ENCODE measurements at places on chromosomes 13 and 19. TPM values are rescaled to one million over a fixed set of nuclear protein-coding genes. Genes with fewer than 3 reads are reported as not detected.

Gene MZT1
- total RNA-seq, result 26.9 TPM

DNA sequence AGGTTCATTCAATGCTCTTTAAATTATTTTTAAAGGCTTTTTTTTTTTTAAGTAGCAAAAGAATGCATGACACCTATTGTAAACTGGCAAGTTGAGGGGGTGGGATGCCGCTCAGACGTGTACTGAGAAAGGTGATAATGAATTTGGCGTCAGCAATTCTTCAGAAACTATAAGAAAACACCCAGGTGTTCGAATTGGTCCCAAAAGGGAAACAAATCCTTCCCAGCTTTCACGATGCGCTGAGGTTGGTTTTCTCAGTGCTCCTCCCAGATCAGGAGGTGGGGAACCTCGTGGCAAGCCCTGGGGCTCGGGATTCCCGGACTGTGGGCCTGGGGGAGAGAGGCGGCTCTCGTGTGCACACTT lies 543 bp upstream of the FAM124A start:
- no peak for DNase-seq
- H3K27ac ChIP-seq, result no peak overlapping the region
- H3K27me3 ChIP-seq, result peaks cover 28% of the 10 kb centered on the region
- no peaks in the 10 kb centered on the region for H3K36me3 ChIP-seq

GRCh38 chr13:41428155-41428554 lies 29.2 kb upstream of the RGCC start:
- H3K27me3 ChIP-seq, result peaks cover 9% of the 10 kb centered on the region
- no peak overlapping the region for H3K4me3 ChIP-seq
- peaks cover 7% of the 10 kb centered on the region for H3K4me1 ChIP-seq
- no peak overlapping the region for H3K27ac ChIP-seq
- no peak for DNase-seq

DNA sequence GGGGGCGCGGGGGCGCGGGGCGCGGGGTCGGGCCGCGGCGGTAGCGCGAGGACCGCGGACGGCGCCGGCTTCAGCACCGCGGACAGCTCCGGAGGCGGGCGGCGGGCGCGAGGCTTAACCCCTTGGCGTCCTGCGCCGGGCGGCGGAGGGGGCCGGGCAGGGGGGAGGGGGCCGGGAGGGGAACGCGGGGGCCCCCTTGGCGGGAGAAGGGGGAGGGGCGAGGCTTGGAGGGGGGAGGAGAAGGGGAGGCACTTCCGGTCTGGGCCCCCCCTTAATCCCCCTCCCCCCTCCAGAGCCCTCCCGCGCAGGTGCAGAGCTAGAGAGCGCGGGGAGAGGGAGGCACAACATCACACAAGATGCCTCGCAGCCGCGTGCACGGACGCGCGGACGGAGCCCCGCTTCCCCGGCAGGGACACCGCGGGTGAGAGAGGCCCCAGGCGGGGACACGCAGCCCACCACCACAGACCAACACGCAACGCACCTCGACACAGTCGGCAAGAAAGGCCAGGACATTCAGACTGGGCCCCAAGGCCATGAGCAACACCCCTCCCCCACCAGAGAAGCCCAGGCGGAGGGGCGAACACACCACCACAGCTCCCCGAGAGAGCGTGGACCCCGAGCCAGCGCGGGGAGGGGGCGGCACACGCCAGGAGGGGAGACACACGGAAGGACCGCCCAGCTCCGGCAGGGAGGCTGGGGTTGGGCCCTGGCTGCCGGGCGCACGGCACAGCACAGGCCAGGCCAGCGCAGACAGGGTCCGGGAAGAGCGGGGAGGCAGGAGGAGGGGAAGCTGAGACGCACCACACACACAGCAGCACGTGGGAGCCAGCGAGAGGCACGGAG lies 24.1 kb downstream of the SHANK1 start:
- no peaks in the 10 kb centered on the region for H3K4me1 ChIP-seq
- peaks cover 22% of the 10 kb centered on the region for H3K27me3 ChIP-seq
- DNase-seq, result no peak
- no peak overlapping the region for H3K4me3 ChIP-seq
- H3K27ac ChIP-seq, result no peak overlapping the region

GRCh38 chr13:46598140-46598819 lies 45.3 kb downstream of the LRCH1 start:
- H3K27ac ChIP-seq, result no peak overlapping the region
- no peaks in the 10 kb centered on the region for H3K27me3 ChIP-seq
- peaks cover 45% of the 10 kb centered on the region for H3K4me1 ChIP-seq
- DNase-seq, result no peak
- H3K36me3 ChIP-seq, result no peaks in the 10 kb centered on the region
- no peak overlapping the region for H3K4me3 ChIP-seq

DNA sequence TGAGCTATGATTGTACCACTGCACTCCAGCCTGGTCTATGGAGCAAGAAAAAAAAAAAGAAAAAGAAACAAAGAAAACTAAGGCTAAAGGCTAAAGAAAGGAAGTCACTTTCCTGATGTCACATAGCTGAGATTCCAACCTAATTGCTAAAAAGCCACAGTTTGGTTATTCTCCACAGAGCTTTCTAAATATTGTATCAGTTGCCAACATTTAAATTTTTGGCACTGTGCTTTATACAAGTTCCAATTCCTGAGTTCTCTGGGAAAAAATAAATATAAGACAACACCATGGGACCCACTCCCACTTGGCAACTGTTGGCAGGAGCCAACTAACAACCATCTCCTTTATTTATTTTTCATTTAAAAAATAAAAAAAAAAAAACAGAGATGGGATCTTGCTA lies 11.2 kb upstream of the LYPD3 start:
- H3K4me1 ChIP-seq, result peaks cover 23% of the 10 kb centered on the region
- DNase-seq, result peak; percentile 75
- H3K36me3 ChIP-seq, result peaks cover 40% of the 10 kb centered on the region
- no peak overlapping the region for H3K4me3 ChIP-seq
- H3K27ac ChIP-seq, result peak overlapping the region; percentile 57
- H3K27me3 ChIP-seq, result peaks cover 2% of the 10 kb centered on the region

DNA sequence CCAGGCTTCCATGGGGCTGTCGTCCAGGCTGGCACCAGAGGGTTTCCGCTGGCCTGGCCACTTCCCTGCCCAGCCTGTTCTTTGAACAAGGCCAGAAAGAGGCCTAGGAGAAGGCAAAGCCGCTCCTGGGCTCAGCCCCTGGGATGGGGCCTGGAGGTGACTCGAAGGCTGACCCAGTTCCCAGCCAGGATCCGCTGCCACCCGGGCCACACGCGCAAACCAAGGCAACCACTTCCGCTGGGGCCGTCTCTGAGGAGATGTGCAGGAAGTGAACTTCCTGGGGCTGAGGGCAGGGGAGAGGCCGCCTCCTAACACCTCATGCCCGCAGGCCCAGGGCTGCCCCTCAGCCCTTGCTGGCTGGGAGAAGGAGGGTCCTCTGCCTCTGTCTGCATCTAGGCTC lies 15.2 kb downstream of the PLEKHF1 start:
- H3K4me1 ChIP-seq, result no peaks in the 10 kb centered on the region
- H3K27ac ChIP-seq, result no peak overlapping the region
- H3K27me3 ChIP-seq, result no peaks in the 10 kb centered on the region
- DNase-seq, result no peak

DNA sequence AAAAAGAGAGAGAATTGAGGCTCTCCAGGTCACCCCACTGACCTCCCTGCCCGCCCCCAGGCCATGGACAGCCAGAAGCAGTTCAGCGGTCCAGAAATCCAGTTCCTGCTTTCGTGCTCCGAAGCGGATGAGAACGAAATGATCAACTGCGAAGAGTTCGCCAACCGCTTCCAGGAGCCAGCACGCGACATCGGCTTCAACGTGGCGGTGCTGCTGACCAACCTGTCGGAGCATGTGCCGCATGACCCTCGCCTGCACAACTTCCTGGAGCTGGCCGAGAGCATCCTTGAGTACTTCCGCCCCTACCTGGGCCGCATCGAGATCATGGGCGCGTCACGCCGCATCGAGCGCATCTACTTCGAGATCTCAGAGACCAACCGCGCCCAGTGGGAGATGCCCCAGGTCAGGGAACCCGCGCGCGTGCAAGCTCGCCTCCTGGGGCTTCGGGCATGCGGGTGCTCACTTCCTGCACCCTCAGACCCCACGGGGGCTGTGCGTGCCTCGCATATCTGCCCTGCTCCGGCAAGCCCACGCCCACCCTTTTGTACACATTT lies 56.6 kb downstream of the MAP4K1 start:
- no peaks in the 10 kb centered on the region for H3K36me3 ChIP-seq
- no peak overlapping the region for H3K27ac ChIP-seq
- no peak for DNase-seq
- peaks cover 29% of the 10 kb centered on the region for H3K27me3 ChIP-seq
- peaks cover 9% of the 10 kb centered on the region for H3K4me1 ChIP-seq
- H3K4me3 ChIP-seq, result no peak overlapping the region

GRCh38 chr19:6556480-6557195 lies 25.8 kb downstream of the TNFSF9 start:
- H3K27ac ChIP-seq, result no peak overlapping the region
- peaks cover 12% of the 10 kb centered on the region for H3K27me3 ChIP-seq
- DNase-seq, result no peak
- H3K36me3 ChIP-seq, result no peaks in the 10 kb centered on the region
- H3K4me3 ChIP-seq, result no peak overlapping the region
- no peaks in the 10 kb centered on the region for H3K4me1 ChIP-seq

GRCh38 chr13:94028650-94029049 lies 450.8 kb downstream of the DCT start:
- no peaks in the 10 kb centered on the region for H3K36me3 ChIP-seq
- no peaks in the 10 kb centered on the region for H3K4me1 ChIP-seq
- no peak overlapping the region for H3K27ac ChIP-seq

DNA sequence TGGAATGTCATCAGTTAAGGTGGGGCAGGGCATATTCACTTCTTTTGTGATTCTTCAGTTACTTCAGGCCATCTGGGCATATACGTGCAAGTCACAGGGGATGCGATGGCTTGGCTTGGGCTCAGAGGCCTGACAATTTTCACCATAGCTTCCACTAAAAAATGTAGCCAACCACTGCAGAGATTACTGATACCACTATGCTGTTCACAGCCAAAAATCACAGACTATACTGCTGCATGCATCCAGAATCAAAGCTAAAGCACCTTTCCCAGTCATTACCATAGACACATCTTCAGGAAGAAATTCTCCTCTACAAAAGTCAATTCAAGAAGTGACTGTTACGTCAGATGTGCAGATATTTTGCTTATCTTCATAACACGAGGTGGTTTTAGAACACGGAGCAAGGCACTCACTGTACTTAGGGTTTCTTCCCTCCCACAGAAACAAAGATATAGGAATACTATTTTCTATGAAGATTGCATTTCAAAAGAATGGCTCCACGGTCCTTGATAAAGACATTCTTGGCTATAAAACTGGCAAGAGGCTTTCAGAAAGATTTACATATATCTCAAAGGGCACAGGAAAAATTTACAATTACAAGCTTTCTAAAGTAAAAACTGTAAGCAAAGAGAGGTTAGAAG lies 1556.6 kb upstream of the PRR20A start:
- no peak overlapping the region for H3K4me3 ChIP-seq
- H3K27ac ChIP-seq, result no peak overlapping the region
- H3K4me1 ChIP-seq, result no peaks in the 10 kb centered on the region
- no peak for DNase-seq
- no peaks in the 10 kb centered on the region for H3K36me3 ChIP-seq

DNA sequence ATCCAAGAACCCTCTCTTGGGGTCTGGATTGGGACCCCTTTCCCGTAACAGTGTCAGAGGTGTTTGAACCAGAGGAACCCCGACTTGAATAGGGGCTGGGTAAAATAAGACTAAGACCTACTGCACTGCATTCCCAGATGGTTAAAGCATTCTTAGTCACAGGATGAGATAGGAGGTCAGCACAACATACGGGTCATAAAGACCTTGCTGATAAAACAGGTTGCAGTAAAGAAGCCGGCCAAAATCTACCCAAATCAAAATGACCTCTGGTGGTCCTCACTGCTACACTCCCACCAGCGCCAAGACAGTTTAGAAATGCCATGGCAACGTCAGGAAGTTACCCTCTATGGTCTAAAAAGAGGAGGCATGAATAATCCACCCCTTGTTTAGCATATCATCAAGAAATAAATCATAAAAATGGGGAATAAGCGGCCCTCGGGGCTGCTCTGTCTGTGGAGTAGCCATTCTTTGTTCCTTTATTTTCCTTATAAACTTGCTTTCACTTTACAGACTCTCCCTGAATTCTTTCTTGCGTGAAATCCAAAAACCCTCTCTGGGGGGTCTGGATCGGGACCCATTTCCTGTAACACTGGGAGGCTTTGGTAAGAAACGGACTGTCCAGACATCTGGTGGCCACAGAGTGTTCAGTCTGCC lies 4.4 kb upstream of the SIN3B start:
- peak; percentile 18 for DNase-seq
- no peaks in the 10 kb centered on the region for H3K36me3 ChIP-seq
- peaks cover 7% of the 10 kb centered on the region for H3K27me3 ChIP-seq
- peaks cover 40% of the 10 kb centered on the region for H3K4me1 ChIP-seq
- peak overlapping the region; percentile 78 for H3K27ac ChIP-seq

DNA sequence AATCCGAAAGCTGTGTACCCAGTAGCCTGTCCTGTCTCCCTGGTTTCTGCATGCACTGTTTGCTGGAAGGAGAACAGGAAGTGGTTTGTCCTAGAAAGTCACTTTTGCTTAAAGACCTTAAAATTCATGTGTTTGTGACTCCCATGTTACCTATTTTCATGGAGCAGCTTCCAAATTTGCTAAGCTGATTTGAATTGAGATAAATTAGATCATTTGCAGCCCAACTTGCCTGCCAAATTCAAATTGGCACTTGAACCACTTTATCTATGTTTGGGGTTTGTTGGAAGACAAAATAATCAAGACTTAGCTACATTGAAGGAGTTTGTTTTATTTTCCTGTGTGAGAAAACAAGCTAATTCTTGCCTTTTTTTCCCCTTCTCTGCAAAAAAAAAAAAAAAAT lies 532.5 kb downstream of the DIAPH3 start:
- H3K36me3 ChIP-seq, result no peaks in the 10 kb centered on the region
- H3K27me3 ChIP-seq, result peaks cover 4% of the 10 kb centered on the region
- no peak overlapping the region for H3K4me3 ChIP-seq
- no peaks in the 10 kb centered on the region for H3K4me1 ChIP-seq
- DNase-seq, result no peak
- no peak overlapping the region for H3K27ac ChIP-seq

Gene IRGC
- not detected for total RNA-seq
